ENCODE measurements at places on chromosomes 2 and 18.
A peak's percentile ranks its signal among the peaks of the same experiment; 100 is the strongest.

GRCh38 chr2:69335311-69335710, 51.7 kb downstream of the GFPT1 start:
- DNase-seq, result no peak

DNA sequence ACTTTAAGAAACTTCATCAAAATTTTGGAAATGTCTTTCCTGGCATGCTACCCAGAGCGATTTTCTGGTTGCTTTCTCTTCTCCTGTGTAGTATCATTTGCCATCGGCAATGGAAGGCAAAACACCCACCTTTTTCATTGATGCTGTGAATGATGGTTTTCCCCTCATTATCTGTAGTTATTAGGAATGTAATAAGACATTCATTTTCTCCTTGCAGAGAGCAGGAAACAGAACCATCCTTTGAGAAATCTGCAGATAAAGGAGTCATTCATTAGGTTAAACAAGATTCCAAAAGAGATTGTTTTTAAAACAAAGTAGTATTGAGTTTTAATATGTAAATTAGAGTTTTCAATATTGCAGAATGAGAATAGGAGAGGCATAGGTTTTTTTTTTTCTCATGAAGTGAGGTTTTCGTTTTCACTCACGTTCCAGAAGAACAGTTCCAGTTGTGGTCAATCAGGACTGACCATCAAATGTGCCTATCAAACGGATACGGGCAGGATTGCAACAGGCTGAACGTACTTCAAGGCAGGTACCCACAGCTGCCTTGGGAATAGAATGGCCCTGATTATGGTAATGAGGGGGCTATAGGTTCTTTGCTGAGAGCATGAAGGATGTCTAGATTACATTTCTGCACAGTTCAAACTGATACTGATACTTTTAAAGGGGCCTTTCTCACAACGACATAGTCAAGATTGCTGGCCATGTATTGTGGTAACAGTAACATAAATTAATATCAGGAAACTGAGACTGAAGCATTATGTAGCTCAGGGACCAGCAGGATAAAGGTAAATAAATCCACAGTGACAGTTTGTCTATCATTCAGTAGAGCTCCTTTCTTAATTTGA, 49.8 kb upstream of the PLA2R1 start:
- DNase-seq, result no peak

DNA sequence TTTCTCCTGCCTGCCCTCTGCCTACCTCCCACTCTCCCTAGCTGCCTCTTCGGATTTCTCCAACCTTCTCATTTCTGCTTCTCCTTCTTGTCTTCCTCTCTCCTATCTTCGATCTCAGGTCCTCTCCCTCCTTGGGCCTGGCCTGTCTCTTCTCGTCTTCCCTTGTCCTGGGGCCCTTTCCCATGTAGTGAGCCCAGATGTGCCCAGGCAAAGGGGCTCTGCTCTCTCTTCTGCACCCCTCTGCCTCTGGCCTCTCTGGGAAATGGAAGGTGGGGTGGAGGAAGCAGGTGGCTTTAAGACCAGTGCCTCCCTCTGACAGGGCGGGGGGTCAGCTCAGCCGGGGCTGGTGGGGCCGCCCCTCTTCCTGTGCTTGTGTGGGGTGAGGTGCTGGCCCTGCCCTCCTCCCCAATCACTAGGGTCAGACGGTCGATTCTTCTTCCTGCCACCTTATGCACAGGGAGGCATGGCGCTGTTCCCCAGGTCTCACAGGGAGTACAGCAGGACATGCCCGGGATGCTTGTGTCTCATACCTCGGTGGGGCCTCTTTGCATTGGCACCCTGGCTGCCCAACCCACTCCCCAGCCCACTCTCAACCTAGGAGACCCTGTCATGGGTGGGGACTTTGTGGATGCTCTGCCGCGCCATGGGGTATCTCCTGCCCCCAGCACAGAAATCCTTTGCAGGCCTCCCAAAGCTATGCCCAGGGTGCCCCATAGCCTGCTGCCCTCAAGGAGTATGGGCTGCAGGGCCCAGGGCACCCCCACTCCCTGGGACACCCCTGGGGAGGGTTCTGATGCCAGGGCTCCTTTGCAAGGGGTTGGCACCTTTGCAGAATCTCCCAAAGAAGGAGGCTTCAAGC, 213.8 kb upstream of the HAAO start:
- peak; percentile 52 for DNase-seq

DNA sequence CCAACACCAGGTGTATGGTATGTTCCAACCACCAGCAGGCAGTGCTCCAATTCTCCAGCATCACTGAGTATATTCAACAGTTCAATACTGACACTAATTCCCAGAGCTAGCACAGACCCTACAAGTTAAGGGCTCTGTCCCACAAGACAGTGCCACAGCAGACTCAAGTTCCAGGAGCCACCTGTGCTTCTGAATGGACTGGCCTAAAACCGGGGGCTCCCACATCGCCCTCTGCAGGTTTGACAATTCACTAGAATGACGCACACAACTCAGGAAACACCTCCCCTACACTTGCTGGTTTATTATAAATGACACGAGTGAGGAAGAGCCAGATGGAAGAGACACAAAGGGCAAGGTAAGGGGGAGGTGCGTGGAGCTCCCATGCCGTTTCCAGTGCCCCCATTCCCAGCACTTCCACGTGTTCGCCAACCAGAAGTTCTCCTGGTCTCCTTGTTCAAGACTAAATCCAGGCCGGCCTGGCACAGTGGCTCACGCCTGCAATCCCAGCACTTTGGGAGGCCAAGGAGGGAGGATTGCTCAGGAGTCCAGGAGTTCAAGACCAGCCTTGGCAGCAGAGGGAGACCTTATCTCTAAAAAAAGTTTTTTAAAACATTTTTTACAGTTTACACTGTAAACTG, 12.2 kb upstream of the ATP6V1B1 start:
- peak; percentile 52 for DNase-seq
